ENCODE measurements at places on chromosomes 7 and 10.

DNA sequence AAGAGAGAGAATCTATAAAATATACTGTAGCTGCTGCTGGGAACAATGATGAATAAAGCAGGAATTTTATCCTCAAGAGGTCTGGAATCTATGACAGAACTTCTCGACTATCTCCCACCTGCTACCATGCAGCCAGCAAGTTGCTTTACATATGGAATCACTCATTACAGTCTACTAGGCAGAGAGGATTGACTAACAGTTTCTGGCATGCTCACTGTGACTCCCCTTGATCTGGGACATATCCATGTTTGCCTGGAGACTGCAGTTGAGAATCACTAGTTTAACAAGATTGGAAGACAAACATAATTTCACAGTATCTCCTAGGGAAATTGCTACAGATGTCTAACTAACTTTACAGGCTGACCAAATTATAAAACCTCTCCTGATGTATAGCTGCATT lies 13.3 kb downstream of the GPR37 start:
- no peak for DNase-seq

DNA sequence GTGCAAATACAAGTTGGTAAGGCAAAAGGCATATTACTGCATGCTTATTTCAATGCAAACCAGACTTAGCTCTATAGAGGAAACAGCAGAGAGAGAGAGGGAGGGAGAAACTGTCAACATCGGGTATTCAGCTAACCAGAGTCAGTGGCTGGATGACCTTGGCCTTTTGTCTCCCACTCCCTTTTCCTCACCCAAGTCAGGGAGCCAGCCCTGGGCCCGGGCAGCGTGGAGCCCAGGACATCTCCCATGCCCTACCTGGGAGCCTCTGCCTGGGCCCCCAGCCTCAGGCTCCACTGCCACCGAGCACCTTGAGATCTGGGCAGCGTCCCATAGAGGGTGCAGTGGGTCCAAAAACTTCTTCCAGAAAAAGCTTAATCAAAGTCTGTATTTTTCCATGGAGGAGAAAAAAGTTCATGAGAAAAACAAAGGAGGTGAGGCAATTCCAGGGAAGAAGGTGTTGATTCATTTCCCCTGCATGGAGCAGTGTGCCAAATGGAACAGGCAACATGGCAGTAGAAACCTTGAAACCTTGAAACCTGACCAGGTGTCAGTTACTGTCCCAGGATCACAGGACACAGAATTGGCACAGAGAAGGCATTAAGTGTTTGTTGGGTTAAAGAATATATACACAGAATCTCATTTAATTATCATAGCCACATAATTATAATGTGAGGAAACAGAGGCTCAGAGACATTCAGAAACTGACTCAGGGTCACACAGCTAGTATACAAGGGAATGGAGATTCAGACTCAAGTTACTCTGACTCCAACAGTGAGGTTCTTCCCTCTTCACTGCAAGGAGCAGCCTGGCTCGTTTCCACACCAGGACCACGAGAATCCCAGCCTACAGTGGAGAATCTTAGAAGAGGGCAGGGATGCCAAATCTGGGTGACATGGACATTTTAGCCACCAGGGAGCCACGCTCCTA lies 5.8 kb upstream of the NCOA4 start:
- peak; percentile 64 for DNase-seq

DNA sequence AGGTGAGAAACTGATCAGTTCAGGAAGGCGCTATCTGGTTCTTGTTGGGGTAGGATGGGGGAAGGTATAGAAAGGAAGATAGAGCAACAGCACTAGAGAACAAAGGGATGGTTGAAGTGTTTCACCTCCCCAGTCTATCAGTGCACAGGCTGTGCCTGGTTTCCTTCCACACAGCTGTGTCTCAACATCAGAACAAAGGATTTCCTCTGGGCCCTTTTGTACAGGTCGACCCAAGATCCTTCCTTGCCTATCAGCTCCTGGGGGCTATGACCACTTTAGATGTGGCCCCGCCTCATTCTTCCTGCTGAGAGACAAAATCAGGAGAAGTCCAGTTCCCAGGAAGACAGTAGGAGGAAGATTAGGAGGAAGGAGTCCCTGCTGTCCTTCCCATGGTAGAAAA lies 65.6 kb downstream of the NAMPT start:
- DNase-seq, result no peak

DNA sequence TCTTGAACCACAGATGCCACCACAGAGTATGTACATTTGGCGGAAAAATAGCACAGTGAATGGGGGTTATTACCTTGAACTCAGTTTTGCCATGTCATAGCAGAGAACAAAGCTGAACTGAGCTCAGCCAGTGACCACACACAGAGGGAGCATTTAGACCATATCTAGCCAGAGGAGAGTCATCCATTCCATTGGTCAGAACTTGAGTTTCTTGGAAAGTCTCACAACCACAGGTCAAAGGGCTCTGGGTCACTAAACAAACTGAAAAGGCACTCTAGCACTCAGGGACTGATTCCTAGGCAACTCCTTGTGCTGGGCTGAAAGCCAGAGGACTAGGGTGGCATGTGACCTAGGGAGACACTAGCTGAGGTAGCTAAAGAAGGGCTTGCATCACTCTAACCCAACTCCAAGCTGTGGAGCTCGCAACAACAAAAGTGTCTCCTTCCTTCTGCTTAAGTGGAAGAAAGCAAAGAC lies 239.7 kb upstream of the SEMA3D start:
- DNase-seq, result no peak

GRCh38 chr7:141624763-141625162 lies 73.6 kb downstream of the AGK start:
- DNase-seq, result no peak

DNA sequence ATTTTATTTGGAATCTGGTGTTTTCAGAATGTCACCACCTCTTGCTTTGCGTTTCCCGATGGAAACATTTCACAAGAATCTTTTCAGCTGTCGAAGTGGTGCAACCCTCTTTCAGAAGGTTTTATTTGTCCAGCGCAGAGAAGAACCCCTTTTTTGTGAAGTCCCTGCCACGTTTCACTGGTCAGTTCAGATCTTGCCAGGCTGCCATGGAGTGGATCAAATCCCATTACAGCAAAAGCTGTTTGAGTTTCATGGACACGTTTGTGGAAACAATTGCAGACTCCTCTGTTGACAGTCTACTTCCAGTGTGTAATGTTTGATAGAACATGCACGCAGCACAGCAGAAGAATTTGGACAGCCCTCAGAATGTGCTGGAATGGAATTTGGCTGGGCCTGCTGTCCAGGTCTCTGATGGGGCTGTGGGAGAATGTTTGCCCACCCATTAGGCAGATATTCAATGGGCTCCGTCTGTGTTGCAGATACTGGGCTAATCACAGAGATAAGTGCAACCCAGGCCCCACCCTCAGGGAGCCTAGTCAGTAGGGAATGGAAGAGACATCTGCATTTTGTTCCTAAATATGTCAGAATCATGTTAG lies 143.2 kb downstream of the GRK5 start:
- DNase-seq, result no peak

- no peak for DNase-seq
Observed at GRCh38 chr10:35934642-35934995, 292.5 kb upstream of the FZD8 start.

- no peak for DNase-seq
Observed at GRCh38 chr10:14552015-14552414, 221.3 kb upstream of the FRMD4A start.

DNA sequence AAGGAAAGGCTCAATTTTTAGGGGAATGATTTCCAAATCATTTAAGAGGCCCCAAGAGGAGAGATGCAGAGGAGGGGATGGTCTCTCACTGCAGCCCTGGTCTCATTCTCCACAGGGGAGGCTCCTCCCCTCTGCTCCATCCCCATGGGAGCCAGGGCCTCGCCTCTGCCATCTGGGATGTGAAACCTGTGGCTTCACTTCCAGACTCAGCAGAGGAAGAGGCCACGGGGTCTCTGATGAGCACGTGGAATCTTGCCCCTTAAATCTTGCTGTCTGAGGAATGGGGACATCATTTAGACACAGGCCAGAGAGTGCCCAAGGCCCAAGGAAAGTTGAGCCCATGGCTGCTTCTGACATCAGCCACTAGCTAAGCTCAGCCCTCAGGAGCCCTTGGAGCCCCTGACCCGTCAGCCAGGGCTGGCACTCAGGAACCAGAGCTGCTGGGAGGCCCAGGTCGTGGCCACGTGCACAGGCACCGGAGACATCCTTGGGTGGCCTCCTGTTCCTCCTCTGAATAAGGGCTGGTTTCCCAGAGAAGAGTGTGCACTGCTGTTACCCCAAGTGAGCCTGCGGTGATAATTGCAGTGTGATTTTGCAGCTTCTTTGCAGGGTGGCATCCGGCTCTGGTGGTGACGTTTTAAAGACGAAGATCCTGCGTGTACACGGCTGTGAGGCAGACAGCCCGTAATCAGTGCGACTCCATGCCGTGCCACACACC lies 50.5 kb downstream of the VIPR2 start:
- peak; percentile 51 for DNase-seq

GRCh38 chr7:68422281-68422680 lies 1176.0 kb upstream of the AUTS2 start:
- DNase-seq, result no peak

GRCh38 chr10:120477021-120477742 lies 20.2 kb downstream of the PLPP4 start:
- DNase-seq, result no peak

GRCh38 chr10:115082506-115082905 lies 10.7 kb upstream of the ATRNL1 start:
- no peak for DNase-seq

- no peak for DNase-seq
Observed at GRCh38 chr7:86149024-86149665, 494.6 kb upstream of the GRM3 start.

- no peak for DNase-seq
Observed at GRCh38 chr7:37411444-37412034, 37.1 kb downstream of the ELMO1 start.

- no peak for DNase-seq
Observed at GRCh38 chr7:80847895-80848294, 71.0 kb downstream of the SEMA3C start.

DNA sequence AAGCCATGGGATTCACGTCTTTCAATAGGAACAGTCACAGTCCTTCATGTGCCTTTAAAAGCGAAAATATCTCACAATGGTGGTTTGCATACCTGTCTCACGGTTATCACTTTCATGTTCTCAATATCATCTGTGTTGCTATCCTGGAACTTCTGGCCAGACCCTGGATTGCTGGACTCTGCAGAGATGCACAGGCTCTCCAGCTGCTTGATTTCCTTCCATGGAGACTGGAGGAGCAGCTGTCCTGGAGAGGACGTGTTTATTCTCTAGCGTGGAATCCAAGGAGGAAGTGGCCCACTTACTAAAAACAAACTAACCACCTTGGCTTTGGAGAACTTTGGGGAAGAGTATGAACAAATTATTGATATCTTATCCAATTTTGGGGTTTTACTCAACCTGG lies 16.5 kb downstream of the BTBD16 start:
- no peak for DNase-seq

- DNase-seq, result no peak
Observed at GRCh38 chr10:78749200-78749599, 319.6 kb upstream of the ZMIZ1 start.

- DNase-seq, result peak; percentile 51
Observed at GRCh38 chr10:128526791-128527375, 400.7 kb upstream of the MKI67 start.

DNA sequence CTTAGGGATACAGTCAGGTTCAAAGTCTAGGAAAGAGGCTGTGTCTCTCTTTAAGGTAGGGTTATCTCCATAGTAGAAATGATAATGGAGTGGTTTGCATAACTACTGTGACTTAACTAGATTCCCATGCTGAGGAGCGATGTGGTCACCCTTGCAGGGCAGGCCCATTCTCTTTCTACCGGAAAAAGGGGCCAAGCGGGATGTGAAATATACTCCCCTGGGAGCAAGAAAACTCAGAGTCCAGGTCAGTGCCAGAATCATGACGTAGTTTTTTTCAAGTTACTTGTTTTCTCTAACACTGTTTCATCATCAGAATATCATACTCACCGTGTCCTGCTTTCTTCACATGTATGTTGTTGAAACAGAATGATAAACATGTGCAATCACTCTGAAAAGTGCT lies 649.0 kb upstream of the ANKRD30A start:
- DNase-seq, result no peak

DNA sequence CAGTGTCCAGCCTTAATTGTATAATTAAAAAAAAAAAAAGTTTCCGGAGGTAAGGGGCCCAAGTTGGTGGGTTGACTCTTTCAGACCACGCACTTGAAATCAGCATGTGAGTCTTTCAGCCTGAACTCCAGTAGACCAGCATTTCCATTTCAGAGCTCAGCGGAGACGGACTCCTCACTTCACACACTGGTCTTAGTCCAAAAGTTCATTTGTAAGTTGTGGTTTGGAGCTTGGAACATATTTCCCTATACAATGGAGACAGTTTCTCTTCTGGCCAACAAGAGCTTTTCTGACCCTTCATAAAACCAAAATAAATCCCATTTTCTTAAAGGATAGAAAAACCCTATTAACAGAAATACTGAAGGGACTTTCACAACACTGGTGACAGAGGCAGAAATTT lies 41.0 kb downstream of the ATXN7L1 start:
- no peak for DNase-seq

- DNase-seq, result no peak
Observed at GRCh38 chr10:63744060-63744941, 223.1 kb downstream of the REEP3 start.

- DNase-seq, result no peak
Observed at GRCh38 chr10:43922335-43923280, 273.9 kb upstream of the ZNF32 start.

- DNase-seq, result no peak
Observed at GRCh38 chr10:91891125-91892001, 17.9 kb downstream of the FGFBP3 start.

DNA sequence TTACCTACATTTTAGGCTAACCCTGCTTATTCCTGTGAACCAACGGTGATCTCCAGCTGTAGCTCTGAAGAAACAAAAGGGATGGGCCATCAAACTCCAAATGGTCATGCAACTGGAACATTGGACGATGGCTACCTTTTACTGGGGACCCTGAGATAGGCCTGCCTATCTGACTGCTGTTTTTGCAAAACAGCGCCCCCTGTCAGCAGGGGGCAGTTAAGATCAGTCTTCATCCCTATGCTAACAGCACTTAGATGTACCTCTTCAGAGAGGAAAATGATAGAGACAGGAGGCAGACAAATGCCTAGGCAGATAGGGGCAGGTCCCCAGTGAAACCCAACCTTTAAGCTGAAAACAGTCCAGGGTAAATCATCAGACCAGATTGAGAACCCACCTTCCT lies 1085.4 kb upstream of the SORCS1 start:
- DNase-seq, result peak; percentile 0

DNA sequence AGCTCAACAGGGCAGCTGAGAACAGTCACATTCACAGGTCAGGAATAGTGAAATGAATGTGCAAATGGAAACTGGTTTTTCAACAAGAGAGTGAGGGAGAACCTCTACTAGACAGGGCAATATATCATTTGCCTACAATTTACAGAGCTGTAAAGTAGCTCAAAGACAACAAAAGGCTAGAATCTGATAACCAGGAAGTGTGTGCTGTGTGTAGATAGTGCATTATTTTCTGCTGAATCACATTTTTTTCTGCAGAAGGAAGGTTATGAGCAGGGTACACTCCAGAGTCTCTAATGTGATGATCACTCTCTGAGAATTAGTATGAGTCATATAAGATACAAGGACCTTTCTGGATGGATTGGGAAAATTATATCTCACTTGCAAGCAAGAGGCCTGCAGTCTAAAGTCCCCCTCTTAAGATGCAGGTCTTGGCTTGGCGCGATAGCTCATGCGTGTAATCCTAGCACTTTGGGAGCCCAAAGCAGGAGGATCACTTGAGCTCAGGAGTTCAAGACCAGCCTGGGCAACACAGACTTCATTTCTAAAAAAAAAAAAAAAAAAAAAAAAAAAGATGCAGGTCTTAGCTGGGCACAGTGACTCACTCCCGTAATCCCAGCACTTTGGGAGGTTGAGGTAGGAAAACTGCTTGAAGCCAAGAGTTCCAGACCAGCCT lies 59.9 kb upstream of the COBL start:
- DNase-seq, result no peak
